Colonic mucosa (tissue), 4 donors: ENCODE measurements at places on chromosomes 3 and 15. TPM values are rescaled to one million over a fixed set of nuclear protein-coding genes. Genes with fewer than 3 reads are reported as not detected.

- DNase-seq: no peak
These were observed 5.3 kb downstream of the SEMA7A start for GRCh38 chr15:74428442-74428787.

Gene PLA2G4E
- total RNA-seq: 0.67 TPM

GRCh38 chr3:171995486-171995885 lies 43.9 kb upstream of the FNDC3B start:
- DNase-seq: no peak

DNA sequence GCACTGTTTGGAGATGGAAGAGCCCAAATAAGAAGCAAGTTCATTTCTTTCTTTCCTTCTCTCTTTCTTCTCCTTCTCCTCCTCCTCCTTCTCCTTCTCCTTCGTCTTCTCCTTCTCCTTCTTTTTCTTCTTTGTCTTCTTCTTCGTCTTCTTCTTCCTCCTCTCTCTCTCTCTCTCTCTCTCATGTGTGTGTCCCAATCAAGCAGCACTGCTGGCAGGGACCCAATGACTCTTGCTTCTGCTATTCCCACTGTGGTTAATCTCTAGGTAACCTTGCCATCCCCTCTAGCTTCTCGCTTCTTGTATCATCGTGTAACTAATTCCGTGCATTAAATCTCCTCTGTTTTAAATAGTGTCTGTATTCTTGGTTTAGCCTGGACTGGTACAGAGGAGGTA lies 26.1 kb upstream of the ZNF280D start:
- no peak for DNase-seq

DNA sequence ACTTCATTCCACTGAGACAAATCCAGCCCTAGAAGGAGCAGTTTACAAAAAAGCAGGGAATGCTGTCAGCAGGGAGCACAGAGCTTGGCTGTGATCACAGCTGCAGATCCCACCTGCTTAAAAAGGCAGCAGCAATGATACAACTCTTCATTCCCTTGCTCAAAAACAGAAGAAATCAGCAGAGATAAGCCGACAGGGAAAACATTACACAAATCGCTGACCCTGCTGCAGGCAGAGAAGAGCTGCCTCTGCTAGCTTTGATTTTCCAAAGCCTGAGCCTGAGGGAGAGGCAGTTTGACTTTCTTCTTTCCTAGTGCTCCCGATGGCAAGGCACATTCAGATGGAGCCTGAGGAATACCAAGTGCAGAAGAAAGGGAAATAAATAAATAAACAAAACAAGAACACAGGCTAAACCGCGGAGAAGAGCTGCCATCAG lies 80.2 kb downstream of the SHQ1 start:
- DNase-seq: no peak

GRCh38 chr3:21830541-21830940 lies 79.5 kb upstream of the ZNF385D start:
- no peak for DNase-seq

Gene EPHA3
- 2.4 TPM for total RNA-seq

Gene REC114
- total RNA-seq: not detected

GRCh38 chr3:45566196-45566595 lies 28.4 kb upstream of the LIMD1 start:
- no peak for DNase-seq

- DNase-seq: no peak
These were observed 19.1 kb downstream of the KBTBD8 start for GRCh38 chr3:67017211-67017610.

DNA sequence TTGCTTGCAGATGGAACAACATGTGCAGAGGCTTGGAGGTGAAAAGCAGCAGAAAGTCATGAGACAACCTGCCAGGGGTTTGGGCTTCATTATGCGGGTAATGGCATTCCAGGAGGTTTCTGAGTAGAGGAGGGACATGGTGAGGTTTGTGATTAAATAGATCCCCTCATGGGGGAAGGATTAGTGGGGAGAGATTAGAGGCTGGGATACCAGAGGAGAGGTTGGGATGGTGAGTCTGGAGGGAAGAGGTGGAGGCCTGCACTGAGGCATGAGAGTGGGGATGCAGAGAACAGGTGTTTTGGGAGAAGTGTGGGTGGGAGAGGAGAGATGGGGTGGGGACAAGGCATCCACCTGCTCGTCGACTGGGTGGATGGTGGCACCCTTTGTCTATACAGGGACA lies 6.8 kb upstream of the IQSEC1 start:
- DNase-seq: no peak

DNA sequence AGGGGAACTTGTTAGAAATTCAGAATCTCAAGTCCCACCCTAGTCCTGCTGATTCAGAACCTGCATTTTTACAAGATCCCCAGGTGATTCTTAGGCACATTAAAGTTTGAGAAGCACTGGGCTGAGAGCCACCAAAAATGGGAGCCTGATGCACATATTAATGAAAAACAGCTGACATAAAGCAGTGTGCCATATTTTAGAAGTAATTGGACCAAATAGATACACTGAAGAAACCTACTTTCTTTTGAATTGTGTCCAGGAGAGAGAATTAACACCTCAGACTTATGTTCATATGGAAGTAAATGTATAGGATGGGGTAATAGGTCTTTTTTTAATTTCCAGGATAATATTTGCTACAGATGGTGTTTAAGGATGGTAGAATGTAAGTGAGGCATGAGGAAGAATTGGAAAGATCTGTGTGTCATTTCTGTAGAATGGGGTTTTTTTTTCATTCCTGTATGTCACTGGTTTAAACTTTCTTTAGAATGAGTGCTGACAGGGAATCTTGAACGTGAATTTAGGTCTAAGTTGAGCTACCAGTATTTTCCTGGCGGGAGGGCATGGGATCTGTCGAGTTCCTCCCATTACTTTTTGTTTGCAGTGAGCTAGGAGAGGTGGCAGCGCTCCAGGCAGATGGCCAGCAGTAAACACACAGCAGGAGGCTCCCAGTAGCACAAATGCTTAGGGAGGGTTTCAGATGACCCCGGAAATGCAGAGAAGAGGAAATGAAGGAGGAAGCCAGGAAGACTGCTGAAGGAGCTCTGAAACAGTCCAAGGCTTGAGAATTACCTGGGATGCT lies 185.6 kb downstream of the PLCL2 start:
- peak; percentile 62 for DNase-seq

- no peak for DNase-seq
These were observed 116.8 kb downstream of the AKAP13 start for GRCh38 chr15:85497172-85497569.

DNA sequence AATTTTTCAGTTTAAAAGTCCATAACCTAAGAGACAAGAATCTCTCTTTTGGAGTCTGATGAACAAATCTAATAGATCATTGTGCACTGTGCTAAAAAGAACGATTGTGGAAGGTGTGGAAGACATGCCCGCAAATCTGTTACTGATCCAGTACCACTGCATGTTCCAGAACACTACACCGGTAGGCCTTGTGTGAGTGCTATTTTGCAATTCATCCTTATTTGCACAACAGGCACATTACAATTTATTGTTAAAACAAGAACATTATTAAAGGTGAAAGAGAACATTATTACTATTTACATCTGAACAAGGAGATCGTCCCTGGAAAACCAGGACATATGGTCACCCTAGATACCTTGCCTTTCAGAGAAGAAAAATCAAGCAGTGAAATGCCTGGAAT lies 205.7 kb upstream of the NECTIN3 start:
- no peak for DNase-seq

DNA sequence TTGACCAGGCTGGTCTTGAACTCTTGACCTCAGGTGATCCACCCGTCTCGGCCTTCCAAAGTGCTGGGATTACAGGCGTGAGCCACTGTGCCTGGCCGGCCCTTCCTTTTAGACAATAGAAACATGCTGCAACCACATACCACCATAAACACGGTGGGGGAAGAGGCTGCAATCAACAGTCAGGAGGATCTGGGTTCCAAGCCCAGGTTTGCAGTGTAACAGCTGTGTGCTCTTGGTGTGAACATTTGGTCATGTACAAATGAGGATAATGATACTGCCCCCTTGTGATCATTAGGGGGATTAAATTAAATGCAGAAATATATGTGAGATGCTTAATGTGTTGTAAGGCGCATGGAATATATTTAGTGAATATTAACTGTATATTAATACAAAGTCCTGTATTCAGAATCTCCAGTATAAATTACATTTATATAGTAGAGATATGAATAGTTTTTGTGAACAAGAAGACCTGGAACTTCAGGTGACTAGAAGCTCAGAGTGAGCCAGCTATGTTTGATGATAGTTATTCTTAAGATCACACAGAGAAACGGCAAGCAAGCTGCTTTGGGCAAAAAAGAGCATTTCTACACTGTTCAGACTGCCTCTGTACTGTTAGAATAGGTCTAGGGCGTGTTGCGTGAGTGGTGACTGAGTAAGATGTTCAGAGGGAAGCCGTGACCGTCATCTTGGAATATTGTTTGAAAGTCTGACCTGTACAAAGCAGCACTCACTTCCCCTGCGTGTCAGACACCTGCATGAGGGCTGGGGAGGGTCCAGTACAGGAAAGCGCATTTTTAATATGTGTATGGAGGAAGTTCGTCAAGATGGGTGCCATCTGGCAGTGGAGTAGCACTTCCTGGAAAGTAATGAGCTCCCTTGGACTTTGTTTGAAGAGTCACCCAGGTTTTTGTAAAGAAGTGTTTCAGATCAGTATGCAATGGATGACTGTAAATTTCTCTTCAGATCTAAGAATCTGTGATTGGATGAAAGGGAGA lies 125.8 kb downstream of the PGPEP1L start:
- no peak for DNase-seq

GRCh38 chr3:143972155-143972504 lies 507 bp downstream of the DIPK2A start:
- no peak for DNase-seq

- DNase-seq: no peak
These were observed 193.8 kb downstream of the FHIT start for GRCh38 chr3:61057464-61057863.

- no peak for DNase-seq
These were observed 188.1 kb downstream of the USP13 start for GRCh38 chr3:179840985-179841384.

- DNase-seq: no peak
These were observed 7.5 kb downstream of the HDGFL3 start for GRCh38 chr15:83200162-83200561.

GRCh38 chr15:42207674-42208579 lies at the start of gene VPS39:
Gene VPS39, minus strand, starts transcription at chr15:42208304. Its CDS starts 151 bp downstream, at chr15:42208153.
- peak; percentile 89 for DNase-seq

- DNase-seq: no peak
These were observed 18.2 kb downstream of the TPM1 start for GRCh38 chr15:63060699-63061098.

- DNase-seq: peak; percentile 54
These were observed 794 bp downstream of the LRIG1 start for GRCh38 chr3:66499881-66500575.

GRCh38 chr3:87053553-87053952 lies 62.6 kb upstream of the VGLL3 start:
- no peak for DNase-seq

DNA sequence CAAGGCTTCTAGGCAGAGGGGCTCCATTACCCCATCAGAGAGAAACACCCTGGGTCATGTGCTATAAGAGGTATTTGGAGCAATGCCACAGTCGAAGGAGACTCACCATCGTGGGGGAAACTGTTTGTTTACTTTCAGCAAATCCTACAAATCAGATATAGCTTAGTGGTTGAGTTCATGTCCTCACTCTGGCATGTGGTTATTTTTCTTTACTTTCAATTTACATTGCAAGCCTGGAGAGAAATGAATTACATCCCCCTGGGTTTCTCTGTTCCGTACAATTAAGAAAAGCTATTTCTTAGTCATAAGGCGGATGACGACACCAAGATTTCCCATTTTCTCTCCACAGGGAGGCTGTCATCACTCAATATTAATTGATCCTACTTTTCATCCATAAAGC lies 36.9 kb downstream of the RFTN1 start:
- DNase-seq: no peak

- no peak for DNase-seq
These were observed 46.7 kb downstream of the IGF2BP2 start for GRCh38 chr3:185778094-185778493.

- DNase-seq: no peak
These were observed 412.3 kb downstream of the ERC2 start for GRCh38 chr3:56055951-56056350.

GRCh38 chr3:31974964-31975363 lies 6.1 kb downstream of the OSBPL10 start:
- no peak for DNase-seq

DNA sequence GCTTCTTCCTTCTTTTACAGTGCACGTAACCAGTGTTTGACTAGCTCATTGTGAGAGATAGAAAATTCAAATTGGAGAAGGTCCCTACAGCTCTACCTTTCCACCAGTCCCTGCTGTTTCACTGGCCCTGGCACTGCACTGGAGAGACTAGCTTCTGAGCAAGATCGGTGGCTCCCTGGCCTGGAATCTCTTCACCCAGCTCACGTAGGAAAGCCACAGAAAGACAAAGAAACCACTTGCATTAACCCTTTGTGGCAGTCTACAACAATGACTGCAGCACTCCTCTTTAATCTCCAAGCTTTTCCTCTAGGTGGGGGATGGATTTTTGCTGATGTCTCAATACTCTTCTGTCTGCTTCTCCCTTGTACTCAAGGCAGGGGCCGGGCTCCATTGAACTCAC lies 155.9 kb downstream of the PEX5L start:
- DNase-seq: no peak

- no peak for DNase-seq
These were observed 34.5 kb upstream of the TRPM1 start for GRCh38 chr15:31136016-31136415.

Gene KBTBD12
- 3.2 TPM for total RNA-seq

DNA sequence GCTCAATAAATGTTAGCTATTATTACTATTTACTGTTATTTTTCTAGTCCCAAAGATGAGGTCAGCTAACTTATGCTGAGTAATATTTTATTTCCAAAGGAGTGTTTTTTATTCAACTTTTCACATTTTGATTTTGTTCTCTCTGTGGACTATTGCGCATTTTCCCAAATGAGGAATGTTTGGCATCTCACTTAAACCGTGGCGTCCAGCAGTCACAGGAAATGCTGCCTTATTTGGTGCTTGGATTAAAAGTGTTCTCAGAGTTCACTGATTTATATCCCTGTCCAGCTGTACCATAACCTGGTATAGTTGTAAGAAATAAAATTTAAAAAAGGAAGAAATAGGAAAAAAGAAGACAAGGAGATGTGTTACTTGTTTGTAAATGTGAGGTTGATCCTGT lies 166.8 kb downstream of the THSD4 start:
- DNase-seq: no peak

GRCh38 chr15:38035701-38036100 lies 101.3 kb downstream of the TMCO5A start:
- DNase-seq: no peak

Gene WNT5A
- total RNA-seq: 3.9 TPM

- DNase-seq: no peak
These were observed 129.9 kb downstream of the RORA start for GRCh38 chr15:61099020-61099810.

Gene RTP4
- total RNA-seq: 4.3 TPM

GRCh38 chr3:55719508-55719907 lies 232.4 kb upstream of the WNT5A start:
- no peak for DNase-seq

GRCh38 chr15:75140080-75140879 lies 61.4 kb upstream of the C15orf39 start:
- DNase-seq: no peak
